Hematopoietic multipotent progenitor cell treated with erythropoietin and hydrocortisone succinate and interleukin-3 and kit ligand, for 8 days (in vitro differentiated cells): ENCODE measurements at places on chromosomes 12 and 14.

GRCh38 chr12:88628856-88629509, 48.7 kb upstream of the KITLG start:
- DNase-seq = no peak

GRCh38 chr14:93115821-93116675, at the start of gene ITPK1:
ITPK1 (minus strand) TSS chr14:93115925; CDS start chr14:93115163, 762 bp downstream.
- DNase-seq = peak; percentile 68

- peak; percentile 26 for DNase-seq
These were observed 26.8 kb downstream of the AMN1 start for GRCh38 chr12:31702047-31702446.

- DNase-seq = no peak
These were observed 118.9 kb downstream of the C12orf75 start for GRCh38 chr12:105449431-105449830.

- no peak for DNase-seq
These were observed 200.3 kb downstream of the KTN1 start for GRCh38 chr14:55780156-55780946.

- no peak for DNase-seq
These were observed 237.3 kb downstream of the ADGRD1 start for GRCh38 chr12:131190965-131191364.
